Ureter (tissue), 1 donor: ENCODE measurements at places on chromosomes 1 and 21.

- DNase-seq: no peak
These were observed 155.0 kb downstream of the TOMM20 start for GRCh38 chr1:234973426-234974250.

GRCh38 chr1:198030682-198031081 lies 113.5 kb downstream of the LHX9 start:
- no peak for DNase-seq

- no peak for DNase-seq
These were observed 150.5 kb downstream of the PLPPR5 start for GRCh38 chr1:98854137-98854536.

- no peak for DNase-seq
These were observed 242.3 kb downstream of the KCNJ6 start for GRCh38 chr21:37673801-37674575.

GRCh38 chr1:178408871-178409270 lies 87.9 kb downstream of the CLEC20A start:
- DNase-seq: no peak

GRCh38 chr1:174964261-174964971 lies 35.3 kb upstream of the CACYBP start:
- DNase-seq: no peak

DNA sequence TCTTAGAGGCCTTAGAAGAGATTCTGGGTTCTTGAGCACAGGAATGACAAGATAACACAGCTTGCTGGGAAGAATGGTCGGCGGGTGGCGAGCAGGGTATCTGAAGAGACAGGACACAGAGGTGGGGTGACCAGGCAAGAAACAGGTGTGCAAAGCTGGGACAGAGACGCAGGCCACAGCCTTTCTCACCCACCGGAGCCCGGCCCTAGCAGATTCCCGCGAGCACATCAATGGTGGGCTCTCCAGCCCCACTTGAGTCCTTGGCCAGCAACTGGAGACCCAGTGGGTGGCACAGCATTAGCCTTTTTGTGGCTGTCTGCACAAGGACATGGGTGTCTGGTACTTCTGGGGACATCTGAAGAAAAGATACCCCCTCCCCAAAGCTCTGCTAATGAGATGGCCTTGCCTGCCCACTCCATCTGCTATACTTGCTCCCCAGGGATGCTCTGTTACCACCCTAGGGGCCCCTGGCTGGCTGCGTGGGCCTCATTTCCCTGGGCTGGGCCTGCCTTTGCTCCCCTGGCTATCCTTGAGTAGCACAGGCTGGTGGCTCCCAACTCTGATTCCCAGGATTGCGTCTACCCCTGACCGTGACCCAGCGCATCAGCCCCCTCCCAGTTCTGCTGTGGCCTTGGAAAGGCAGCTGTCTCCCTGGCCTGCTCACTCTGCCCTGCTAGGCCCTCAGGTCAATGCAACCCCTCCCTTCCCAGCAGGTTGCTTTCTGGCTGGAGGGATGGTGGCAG lies 127.2 kb upstream of the ADAR start:
- DNase-seq: no peak

DNA sequence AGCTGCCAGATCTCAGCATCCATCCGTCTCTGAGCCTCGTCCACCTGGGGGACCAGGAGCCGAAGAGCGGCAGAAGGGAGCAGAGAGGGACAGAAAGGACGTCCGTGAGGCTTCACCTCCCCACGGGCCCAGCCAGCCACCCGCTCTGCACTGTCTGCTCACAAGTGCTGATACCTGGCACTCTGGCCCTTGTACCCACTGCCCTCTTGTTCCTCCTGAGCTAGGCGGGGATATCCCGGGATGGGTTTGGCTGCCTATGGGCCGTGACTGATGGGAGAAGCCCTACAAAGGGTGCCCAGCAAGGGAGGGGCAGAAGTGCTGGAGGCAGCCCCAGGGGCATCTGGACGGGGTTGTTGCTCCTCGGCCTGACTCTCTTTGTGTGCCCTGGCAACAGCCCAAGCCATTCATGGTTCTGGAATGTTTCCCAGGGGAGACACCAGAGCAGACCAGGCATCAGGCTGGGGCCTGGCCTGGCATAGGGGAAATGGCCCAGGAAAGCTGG lies 57.6 kb downstream of the LDLRAD2 start:
- DNase-seq: peak; percentile 87

- no peak for DNase-seq
These were observed 104.1 kb downstream of the NTNG1 start for GRCh38 chr1:107244709-107245500.
